Esophagus squamous epithelium (tissue), 5 donors: ENCODE measurements at places on chromosomes 11 and 22.

GRCh38 chr11:762421-763072 lies 14.7 kb downstream of the GATD1 start:
- DNase-seq = no peak

DNA sequence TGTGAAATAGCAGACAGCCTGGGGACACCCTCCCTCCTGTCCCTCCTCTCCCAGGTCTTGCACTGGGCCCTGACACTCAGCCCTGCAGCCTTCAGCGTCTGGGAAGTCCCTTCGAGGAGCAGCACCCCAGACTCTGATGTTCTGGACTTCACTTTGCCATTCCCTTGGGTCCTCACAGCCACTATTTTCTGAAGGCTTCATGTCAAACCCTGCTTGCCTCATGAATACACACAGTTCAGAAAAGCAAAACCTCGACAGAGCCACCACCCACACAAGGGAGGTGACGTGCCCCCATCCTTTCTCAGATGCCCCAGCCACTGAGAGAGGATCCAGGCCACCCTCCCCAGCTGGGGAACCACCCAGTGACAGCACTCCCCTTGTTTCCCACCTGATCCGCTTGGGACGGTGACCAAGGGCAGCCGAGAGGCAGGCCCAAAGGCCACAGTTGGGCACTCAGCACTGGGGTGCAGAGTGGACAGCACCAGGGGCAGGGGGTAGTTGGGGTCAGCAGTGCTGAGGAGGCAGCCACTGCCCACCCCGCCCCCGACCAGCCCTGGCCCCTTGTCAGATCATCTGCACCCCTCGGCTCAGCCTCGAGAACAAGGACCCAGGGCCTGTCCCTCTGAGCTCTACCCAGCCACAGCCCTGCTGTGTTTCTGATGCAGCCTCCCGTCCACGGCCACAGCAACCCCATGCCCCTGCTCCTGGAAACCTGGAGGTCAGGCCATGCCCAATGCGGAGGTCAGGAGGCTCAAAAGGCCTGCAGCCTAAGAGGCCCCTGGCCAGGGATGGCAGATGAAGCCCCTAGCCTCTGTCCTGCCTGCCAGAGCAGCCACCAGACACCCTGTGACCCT lies 3.1 kb upstream of the TNNT3 start:
- no peak for DNase-seq

- DNase-seq = no peak
These were observed at the start of gene OSBPL5 for GRCh38 chr11:3165152-3165705. OSBPL5 (minus strand) TSS chr11:3165310; CDS start chr11:3129148, 36,162 bp downstream.

DNA sequence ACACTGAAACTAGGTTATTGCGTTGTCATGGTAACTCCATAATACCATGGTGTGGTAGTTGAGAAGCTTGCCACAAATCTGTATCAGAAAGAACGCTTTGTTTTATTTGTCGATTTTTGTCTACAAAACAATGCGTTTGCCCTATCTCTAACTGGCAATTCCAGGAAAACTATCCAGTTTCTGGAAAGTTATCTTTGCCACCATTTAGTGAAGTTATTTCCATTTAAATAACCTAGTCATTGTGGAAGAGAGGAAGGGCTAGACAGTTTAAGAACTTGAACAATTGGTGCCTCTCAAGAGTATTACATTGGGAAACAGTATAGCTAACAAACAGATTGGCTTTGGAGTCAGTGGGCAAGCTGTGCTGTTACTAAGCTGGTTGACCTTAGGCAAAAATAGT lies 7.9 kb downstream of the HSD17B12 start:
- DNase-seq = no peak

GRCh38 chr11:122175306-122175705 lies 59.3 kb upstream of the BLID start:
- no peak for DNase-seq

DNA sequence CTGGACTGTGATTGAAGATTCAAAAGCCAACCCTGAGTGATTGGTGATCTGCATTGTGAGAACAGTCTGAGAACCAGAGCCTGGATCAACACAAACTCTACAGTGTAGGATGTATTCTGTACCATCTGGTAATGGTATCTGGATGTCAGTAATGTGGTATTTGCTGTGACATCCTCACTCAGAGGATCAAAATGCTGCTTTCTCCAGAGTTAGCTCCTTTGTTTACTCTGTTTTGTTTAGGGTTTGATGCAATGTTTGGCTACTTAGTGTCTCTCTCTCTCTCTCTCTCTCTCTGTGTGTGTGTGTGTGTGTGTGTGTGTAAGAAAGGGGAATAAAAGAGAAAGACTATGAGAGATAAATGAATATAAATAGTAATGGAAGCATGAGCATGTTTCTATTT lies 24.3 kb downstream of the CASP4 start:
- DNase-seq = no peak

DNA sequence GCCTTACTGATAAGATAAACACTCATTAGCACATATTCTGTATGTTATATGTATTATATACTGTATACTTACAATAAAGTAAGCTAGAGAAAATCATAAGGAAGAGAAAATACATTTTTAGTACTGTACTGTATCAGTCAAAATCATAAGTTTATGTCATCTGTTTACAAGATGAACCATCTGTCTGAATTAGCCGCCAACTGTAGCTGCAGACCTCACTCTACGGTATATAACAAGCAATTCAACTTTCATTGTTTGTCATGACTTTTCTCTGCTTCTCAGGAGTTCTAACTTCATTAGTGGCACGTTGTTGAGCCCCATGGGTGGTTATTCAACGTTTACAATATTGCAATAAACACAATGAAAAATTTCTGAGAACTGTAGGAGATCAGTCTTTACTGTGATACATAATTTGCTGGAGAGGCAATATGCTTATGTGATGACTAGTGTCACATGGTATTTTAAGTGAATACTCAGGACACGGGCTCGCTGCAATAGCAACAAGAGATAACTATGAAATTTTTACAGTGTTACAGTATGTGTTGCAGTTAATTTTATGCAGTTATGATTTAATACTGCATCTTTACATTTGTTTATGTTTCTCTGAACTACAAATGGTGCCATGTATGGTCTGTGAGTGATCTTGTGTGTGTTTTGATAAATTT lies 132.2 kb upstream of the CTSC start:
- DNase-seq = no peak

DNA sequence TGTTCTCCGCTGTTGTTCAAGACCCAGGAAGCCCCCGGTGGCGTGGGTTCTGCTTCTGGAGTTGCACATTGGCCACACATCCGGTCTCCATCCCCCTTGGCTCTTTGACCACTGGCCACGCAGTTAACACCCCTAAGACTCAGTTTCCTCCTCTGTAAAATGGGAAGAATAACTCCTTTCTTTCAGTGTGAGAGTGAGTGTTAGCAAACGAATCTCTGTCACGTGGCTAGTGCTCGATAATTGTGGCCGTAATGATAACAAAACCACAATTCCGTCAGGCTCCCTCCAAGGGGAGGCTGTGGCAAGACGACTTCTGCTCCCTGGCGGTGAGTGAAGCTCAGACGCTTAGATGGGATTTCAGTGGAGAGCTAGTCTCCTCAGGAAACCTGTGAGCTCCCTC lies 315.2 kb upstream of the B3GAT1 start:
- no peak for DNase-seq

DNA sequence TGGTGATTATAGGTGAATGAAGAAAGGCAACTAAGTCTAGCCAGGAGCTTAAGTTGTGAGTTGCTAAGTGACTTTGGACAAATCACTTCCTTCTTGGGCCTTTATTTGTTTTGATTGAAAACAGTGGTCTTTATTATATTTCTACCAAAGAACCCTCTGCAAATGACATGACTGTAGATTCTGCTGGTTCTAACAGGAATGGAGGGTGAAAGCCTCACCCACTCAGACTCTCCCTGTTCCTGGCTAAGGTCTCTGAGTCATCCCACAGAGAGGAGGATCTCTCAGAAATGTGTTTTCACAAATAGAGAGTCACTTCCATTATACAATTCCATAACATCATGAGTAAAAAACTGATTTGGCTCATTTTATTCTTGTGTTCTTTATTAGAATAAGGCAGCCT lies 583.9 kb upstream of the LRRC4C start:
- DNase-seq = no peak

DNA sequence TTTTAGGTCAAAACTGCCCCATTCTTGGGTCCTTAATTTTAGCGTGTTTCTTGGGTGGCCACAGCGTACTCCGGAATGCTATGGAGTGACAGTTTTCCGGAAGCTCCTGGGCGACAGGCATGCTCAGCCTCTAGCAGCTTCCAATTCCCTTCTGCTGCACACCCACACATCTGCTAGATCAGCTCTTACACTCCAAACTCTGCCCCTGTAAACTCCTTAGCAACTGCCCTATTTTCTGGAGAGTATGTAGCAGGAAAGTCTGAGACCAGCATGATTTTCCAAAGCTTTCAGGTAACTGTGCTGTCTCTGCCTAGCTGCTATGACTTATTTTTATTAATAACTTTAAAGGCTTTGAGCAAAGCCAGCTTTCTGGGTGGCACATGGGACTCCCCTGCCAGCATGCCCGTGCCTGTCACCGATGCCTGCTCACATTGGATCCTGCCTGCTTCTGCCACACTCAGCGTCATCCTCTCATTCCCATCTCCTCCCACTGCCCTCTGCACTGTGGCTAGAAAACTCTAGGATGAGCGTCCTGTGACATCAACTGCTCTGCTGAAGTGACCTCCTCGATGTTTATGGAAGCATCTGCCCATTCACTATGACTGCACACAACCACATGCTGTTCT lies 17.3 kb downstream of the TOLLIP start:
- no peak for DNase-seq

DNA sequence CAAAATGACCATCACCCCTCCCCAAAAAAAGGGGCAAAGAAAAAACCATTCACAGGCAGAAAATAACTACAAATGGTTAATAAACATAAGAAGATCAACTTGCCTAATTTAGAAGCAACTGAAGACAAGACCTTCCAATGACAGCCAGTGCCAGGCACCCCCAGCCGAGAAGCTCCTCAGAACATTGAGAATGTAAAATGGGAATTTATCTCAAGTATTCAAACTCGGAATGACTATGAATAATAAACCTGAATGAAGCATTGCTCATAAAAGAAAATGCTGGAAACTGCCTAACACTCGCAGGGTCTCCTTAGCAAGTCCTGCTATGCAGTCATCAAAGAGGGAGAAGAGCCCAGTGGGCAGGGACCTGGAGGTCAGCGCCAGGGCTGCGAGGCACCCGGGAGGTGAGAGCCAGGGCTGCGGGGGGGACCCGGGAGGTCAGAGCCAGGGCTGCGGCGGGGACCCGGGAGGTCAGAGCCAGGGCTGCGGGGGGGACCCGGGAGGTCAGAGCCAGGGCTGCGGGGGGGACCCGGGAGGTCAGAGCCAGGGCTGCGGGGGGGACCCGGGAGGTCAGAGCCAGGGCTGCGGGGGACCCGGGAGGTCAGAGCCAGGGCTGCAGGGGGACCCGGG lies 23.2 kb upstream of the MOB2 start:
- no peak for DNase-seq

DNA sequence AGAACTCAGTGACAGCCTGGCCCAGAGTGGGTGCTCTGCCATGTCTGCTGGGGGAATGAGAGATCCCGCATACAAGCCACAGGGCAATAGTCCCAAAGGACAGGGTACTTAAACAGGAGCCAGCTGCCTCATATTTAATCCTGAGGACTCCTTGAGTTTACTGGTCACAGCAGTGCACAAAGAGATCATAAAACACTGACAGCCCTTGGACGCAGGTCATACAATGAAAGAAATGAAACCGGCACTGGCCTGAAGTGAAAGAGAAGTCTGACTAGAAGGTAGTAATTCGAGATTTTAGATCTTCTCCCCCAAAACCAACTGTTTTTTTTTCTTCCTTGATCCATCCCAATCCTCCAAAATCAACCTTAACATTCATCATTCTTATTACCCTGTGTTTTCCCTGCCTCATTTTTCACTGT lies 299.8 kb upstream of the SYN3 start:
- no peak for DNase-seq

DNA sequence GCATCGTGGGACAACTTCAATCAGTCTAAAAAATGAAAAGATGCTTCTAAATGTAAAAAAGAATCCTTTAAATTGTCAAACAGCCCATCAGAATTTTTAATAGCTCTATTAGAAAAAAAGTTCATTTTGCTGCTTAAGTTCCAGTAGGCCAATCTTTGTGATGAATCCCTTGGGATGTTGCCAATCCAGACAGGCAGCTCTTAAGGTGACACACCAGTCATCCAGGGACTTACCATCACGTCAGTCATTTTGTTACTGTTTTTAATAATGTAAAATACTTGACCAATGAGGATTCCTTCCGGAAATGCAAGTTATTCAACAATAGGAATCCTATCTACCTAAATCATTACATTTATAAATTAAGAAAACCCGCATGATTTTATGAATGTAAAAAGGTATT lies 47.8 kb upstream of the TMEM45B start:
- DNase-seq = no peak

DNA sequence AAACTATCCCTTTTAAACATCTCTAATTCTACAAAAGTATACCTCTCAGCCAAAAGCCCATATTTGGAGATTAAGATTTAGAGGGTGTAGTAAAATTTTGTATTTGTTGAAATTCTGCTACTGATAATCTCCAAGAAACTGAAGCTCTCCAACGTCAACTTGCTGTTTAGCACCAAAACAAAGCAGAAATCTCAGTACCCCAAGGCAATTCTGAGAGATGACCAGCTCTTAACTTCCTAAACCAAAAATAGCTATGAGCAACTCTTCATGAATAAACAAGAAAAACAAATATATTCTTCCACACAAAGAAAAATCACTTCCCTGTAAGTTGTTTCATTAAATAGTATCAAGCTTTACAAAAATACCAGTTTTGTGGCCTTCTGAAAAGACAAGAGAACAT lies 13.3 kb downstream of the RRAS2 start:
- DNase-seq = no peak

- no peak for DNase-seq
These were observed 130.0 kb downstream of the EHF start for GRCh38 chr11:34750692-34751405.

DNA sequence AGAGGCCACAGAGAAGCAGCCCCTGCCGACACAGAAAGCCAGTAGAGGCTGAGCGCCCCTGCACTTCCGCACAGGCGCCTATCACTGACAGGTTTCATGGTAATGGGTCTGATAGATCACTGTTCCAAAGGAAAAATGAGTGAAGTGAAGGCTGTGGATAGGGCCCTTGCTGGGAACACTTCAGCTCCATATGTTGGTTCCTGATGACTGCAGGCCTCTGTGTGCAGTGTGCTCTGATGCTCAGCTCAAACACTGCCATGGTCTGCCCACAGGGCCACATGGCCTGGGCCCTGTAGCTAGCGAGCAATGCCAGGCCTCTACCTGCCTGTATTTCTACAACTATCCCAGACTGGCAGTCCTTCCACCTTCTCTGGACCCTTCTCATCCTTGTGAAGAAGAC lies 62.7 kb upstream of the CLTCL1 start:
- DNase-seq = no peak

DNA sequence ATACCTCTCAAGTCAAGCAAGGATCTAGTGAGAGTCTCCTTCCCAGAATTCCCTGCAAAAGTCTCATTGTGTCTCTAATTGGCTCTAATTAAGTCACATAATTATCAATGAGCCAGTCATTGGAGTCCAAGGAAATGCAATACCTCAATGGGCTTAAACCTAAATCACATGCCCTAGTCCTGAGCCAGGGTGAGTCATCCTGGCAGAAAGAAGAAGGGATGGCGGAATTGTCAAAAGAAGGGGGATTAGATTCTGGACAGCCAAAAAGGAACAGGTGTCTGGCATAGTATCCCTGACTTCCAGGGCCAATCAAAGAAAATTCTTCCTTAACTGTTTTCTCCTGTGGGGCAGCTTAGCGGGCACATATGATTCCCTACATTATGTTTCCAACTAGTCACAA lies 25.1 kb upstream of the LDLRAD3 start:
- no peak for DNase-seq

GRCh38 chr22:49099496-49100124 lies 728.1 kb downstream of the BRD1 start:
- DNase-seq = no peak

- no peak for DNase-seq
These were observed 19.8 kb downstream of the SAA1 start for GRCh38 chr11:18285841-18286240.
